ENCODE measurements at places on chromosomes 13 and 19. TPM values are rescaled to one million over a fixed set of nuclear protein-coding genes. Genes with fewer than 3 reads are reported as not detected.
A peak's percentile ranks its signal among the peaks of the same experiment; 100 is the strongest.

DNA sequence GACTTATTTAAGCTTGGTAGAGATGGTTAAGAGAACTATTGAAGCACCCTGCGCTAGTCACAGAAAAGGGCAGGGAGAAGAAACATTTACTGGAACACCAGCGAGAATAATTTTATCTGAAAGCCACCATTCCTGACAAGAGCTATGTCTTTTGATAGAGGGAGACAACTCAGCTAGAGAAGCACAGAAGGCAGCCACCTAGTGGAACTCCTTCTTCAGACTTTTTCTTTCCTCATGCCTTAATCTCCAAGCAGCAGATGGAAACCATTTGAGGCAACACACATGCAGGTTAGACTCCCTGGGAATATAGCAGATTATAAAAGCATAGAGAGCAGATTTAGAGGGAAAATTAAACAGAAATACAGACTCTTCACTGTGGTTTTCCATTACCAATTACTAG, 813.4 kb downstream of the SLITRK6 start:
- DNase-seq = no peak

GRCh38 chr13:31835932-31836331, 96.6 kb downstream of the RXFP2 start:
- DNase-seq = no peak

DNA sequence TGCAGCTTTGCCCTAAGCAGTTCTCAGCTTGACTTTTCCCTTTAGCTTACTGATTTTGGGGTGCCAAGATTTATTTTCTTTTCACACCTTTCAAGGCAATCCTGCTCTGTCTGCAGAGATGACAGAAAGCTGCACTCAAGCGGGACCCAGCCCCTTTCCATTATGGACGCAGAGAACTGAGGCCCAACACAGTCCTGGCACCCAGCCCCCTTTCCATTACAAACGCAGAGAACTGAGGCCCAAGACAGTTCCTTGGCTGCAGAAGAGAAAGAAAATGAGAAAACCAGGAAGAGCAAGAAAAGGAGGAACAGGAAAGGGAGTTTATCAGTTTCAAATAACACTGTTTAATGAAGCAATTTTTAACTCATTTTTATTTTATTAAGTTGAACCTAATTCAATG, 36.8 kb upstream of the ATP11A start:
- peak; percentile 88 for DNase-seq

- no peak for DNase-seq
Measured at GRCh38 chr19:13825489-13826441, 30.5 kb downstream of the ZSWIM4 start.

GRCh38 chr13:75481176-75482069, 546 bp downstream of the TBC1D4 start:
- peak; percentile 47 for DNase-seq

DNA sequence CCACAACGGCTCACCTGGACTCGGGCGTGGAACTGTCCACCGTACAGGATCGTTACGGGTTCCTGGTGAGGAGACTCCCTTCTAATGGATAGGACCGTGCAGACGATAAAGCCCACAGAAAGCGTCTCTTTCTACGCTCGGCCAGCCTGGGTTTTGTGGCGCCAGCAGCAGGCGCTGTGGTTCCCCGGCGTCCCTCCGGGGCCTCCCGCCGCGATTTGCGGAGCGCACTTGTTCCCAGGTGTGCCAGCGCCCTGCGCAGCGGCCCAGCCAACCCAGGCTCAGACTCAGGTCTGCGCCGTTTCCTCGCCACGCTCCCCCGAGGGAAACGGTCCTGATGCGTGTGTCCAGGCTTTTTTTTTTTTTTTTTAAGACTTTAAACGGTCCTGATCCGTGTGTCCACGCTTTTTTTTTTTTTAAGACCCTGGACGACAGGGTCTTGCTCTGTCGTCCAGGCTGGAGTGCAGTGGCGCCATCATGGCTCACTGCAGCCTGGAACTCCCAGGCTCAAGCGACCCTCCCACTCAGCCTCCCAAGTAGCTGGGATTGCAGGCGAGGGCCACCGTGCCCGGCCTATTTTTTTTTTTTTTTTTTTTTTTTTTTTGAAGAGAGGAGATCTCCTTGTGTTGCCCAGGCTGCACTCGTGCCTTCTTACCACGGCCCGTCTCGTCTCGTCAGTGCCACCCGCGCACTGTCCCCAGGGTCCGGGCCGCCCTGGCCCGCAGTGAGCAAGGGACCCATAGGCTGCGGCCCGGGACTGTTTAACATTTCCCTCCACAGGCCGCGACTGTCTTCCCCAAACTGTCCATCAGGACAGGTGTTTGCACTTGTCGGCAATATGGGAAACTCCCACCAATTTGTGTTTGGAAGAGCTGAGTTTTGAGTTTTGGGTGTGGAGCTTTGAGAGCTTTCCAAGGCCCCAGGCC, 23.8 kb downstream of the GJA3 start:
- no peak for DNase-seq

DNA sequence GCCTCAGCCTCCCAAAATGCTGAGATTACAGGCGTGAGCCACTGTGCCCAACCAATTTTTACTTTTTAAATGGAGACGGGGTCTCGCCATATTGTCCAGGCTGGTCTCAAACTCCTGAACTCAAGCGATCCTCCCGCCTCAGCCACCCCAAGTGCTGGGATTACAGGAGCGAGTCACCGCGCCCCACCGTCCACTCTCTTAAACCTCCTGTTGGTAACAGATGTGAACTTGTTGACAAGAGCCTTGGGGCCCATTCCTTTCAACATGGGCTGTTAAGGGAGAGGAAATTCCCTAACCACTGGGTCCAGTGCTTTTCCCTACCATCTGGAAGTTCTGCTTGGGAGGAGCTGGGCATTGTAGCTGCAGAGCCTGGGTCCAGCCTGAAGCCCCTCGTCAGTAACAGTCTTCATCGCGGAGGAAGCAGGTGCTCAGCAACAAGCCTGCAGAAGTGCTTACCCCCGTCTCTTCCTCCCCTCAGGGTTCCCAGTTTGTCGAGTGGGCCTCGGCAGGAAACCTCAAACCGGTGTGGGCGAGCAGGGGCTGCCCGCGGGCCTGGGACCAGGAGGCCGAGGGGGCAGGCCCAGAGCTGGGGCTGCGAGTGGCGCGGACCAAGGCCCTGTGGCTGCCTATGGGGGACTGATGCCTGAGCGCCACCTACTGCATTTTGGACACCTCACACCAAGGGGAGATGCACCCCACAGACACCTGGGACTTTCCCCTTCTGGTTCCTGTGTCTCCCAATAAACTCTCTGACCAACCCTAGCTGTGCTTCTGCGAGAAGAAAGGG, 4.0 kb upstream of the FLT3LG start:
- no peak for DNase-seq

Gene ACER1
- not detected for polyA plus RNA-seq

Gene PCP2
- not detected for polyA plus RNA-seq

Gene MAST1
- 0.27 TPM for polyA plus RNA-seq

Gene ZIM2
- 4.2 TPM for polyA plus RNA-seq

Measured in hindlimb muscle (tissue), 1 donor.